ENCODE measurements at places on chromosomes 4 and X.

DNA sequence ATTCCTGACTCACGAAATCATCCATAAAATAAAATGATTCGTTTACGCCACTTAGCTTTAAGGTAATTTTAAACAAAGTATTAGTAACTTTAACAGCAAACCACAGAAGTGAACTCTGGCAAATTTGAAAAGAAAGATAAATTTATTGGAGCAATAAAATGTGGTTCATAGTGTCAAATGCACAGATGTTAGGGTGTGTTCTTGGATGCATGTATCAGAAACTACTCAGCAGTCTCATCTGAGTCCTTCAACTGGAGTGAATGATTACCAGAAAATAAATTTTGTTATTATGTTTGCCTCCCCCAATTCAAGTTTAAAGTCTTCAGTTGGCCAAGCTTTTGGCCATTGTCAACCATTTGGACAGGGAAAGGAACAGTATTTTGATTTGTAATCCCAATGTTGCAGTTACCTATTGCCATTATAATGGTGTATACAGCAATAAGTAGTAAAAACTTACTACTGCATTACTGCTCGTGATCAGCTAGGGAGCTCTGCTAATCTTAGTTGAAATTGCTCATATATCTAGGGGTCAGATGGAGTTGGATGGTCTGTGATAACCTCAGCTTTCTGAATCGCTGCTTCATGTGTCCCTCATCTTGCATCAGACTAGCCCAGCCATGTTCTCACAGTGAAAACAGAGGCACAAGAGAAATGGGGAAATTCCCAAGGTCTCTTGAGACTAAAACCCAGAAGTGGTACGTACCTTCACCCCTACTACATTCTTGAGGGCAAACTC is 254.6 kb upstream of the KCNIP4 start:
- no peak for DNase-seq

GRCh38 chr4:78005086-78005485 is 52.0 kb upstream of the FRAS1 start:
- no peak for DNase-seq

GRCh38 chr4:55729351-55730279 is 90.0 kb upstream of the EXOC1L start:
- no peak for DNase-seq

DNA sequence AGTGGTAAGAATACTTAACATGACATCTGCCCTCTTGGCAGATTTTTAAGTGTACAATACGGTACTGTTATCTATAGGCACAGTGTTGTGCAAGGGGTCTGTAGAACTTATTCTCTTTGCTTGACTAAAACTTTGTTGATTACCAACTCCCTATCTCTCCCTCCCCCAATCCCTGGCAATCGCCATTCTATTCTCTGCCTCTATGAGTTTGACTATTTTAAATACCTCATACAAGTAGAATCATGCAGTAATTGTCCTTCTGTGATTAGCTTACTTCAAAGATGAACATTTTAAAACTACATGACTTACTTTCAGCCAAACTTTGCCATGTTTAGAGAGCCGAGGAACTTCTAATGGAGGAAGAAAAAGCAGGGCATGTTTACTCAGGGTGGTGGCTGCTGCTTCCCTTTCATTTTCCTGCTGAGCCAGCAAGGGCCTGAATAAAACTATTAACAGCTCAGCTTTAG is 62.4 kb downstream of the APOO start:
- no peak for DNase-seq

DNA sequence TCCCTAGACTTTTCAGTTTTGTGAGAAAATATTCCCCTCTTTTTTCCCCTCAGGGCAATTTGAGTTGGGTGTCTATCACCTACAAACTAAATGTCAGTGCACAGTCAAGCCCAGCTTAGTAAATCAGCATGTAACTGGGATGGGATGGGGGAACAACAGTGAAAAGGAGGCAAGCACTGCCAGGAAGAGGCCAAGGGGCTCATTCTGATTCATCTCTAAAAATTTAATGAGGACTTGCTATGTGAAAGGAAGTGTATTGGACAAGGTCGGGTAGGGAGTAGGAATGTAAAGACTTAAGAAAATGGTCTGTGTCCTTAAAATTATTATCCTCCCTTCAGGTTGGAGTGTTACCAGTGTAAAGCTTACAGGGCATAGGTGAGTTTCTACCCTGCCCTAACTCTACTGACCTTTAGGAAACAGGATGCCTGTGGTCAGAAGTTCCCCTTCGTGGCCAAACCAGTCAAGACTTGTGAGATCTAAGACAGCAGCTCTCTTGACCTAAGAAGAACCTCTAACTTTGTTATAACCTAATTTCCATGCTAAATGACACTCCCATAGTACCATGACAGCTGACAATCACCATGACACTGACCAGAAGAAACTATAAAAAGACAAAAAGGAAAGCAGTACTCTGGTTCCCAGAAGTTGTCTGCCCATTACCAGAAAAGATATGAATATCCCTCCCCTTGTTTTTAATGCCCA is 194.4 kb upstream of the LDB2 start:
- no peak for DNase-seq

DNA sequence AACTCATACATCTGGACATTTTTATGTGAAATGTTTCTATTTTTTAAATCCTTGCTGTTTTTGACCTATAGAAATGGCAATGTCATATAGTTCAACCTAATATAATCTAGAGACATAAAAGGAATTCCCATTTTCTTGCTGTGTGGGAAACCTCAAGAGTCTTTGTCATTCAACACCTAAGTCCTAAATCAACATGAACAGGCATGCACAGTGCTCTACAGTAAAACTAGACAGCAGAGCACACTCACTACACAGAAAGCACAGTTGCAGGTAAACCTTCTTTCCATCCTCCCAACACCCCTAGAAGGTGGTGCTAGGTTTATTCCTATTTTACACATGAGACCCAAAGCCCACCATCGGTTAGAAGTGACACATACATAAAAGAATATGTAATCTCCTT is 79.1 kb upstream of the C1QTNF7 start:
- DNase-seq = no peak

DNA sequence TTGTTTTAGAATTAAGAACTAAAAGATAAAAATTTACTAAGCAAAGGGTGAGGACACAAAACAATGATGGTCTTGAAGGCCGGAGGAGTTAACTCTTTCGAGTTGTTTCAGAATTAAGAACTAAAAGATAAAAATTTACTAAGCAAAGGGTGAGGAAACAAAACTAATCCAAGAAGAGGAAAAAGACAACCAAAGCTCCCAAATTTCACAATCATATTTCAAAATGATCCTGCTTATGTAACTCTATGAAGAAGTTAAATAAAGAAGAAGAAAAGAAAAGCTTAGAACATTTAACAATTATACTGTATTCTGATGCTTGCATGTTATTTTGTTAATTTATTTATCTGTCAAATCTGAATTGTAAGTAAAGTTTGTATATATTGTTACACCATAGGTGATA is 154.8 kb upstream of the SLIT2 start:
- DNase-seq = no peak

DNA sequence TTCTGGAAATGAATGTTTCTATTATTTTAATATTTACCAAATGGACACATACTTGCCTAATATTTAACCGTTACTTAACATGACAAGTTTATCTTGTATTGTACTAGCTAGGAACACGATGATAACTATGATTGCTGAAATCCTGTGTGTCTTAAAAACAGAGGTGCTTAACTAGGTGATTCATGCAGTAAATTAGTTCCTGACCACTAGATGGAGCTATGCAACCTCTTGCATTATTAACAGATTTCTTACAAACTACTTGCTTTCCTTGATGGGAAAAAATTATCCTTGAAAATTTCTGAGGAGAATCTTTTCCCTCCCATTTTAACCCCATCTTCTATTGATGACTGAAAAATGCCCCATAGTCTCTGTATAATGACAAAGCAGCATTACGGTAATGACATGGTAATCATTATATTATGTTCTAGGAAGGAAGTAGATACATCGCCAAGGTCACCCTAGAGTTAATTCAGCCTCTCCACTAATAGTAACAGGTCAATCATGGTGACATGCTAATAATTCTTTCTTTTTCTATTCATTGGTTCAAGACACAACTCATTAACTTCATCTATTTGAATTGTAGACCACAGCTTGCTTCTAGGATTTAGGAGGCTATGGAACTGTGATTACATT is 844.2 kb downstream of the RAPGEF2 start:
- DNase-seq = no peak

- DNase-seq = no peak
Measured at GRCh38 chr4:36123906-36124305, 120.4 kb downstream of the ARAP2 start.

GRCh38 chrX:154526901-154527675 is 11.1 kb upstream of the FAM3A start:
- DNase-seq = peak; percentile 86

DNA sequence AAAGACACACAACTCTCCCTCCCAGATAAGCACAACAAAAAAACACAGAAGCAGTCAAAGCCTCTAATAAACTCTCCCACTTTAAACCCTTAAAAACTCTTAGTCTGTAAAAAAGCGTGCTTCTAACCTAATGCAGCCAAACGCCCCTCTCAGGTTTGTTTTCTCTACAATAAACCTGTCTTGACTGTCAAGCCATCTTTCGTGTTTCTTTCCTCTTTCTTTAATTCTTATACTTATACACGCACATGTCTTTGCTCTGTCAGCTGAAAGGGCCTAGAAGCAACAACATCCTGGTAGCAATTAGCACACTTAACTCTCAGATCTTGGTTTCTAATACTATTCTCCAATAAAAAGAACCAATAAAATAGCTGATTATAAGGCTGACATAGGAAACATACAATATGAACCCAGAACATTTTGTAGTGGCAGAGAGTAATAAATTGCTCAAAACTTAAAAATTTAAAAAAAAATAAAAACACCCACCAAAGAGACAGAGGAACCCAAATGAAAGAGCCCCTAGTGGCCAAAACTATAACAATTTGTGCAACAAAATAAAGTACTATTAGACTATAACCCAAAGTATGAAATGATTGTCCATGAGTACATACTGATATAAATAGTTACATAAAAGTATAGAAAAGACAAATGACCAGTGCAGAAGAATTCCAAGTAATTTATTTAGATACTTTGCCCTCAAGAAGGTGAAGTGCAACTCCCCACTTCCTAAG is 440.4 kb upstream of the ADGRL3 start:
- no peak for DNase-seq

All from tibial artery (tissue), 4 donors.